Activated naive CD4-positive, alpha-beta T cell treated with anti-CD3 and anti-CD28 coated beads, Interleukin-2, amount 50 U/mL, for 72 hours (primary cell): ENCODE measurements at places on chromosomes 4 and X. TPM values are rescaled to one million over a fixed set of nuclear protein-coding genes. Genes with fewer than 3 reads are reported as not detected.

Gene TMEM35A
- not detected for total RNA-seq

Gene CDKN2AIP
- total RNA-seq: 34.1 TPM

Gene NPNT
- total RNA-seq: 0.06 TPM

Gene MAGED4B
- 2.9 TPM for total RNA-seq

Gene PDS5A
- total RNA-seq: 95.7 TPM

Gene TMPRSS11B
- total RNA-seq: not detected

Gene MAB21L2
- total RNA-seq: not detected

Gene ARHGEF38
- not detected for total RNA-seq

Gene HSFX1
- 0.72 TPM for total RNA-seq

Gene HHIP
- total RNA-seq: not detected

Gene DIAPH2
- total RNA-seq: 8.1 TPM

Gene TMEM156
- 24.0 TPM for total RNA-seq
